ENCODE measurements at places on chromosomes 2 and 18. TPM values are rescaled to one million over a fixed set of nuclear protein-coding genes. Genes with fewer than 3 reads are reported as not detected.

ZC3H15 gene
- 106 TPM for polyA plus RNA-seq

MAP4K3 gene
- 82.7 TPM for polyA plus RNA-seq

ASXL3 gene
- 10.4 TPM for polyA plus RNA-seq

ERFE gene
- polyA plus RNA-seq, result 0.18 TPM

VWA3B gene
- polyA plus RNA-seq, result 3.0 TPM

GPR45 gene
- polyA plus RNA-seq, result 0.10 TPM

DYNAP gene
- polyA plus RNA-seq, result not detected

MYCN gene
- polyA plus RNA-seq, result 16.9 TPM

GREB1 gene
- polyA plus RNA-seq, result 10.0 TPM

RRM2 gene
- 76.4 TPM for polyA plus RNA-seq

RGPD3 gene
- polyA plus RNA-seq, result 0.09 TPM

Measured in right lung (tissue), 10 donors.